H7 (cell line): ENCODE measurements at places on chromosomes 16 and 17.

DNA sequence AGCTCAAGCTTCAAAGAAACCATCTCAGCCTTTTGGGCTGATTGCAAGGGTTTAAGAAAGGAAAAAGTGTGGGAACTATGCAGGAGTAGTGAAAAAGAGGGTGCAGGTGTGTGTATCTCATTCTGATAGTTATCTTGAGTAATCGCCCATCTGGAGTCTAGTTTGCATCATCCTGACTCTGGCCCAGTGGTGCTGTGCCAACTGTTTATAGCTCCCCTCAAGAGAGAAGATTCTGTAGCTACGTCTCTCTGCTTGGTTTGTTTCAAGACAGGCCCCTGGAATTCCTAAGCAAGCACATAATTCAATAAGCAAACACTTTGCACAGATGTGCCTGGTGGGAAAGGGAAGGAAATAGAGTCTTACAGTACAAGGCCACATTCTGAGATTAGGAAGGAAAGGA is 144.4 kb downstream of the HAPSTR1 start:
- DNase-seq = no peak

DNA sequence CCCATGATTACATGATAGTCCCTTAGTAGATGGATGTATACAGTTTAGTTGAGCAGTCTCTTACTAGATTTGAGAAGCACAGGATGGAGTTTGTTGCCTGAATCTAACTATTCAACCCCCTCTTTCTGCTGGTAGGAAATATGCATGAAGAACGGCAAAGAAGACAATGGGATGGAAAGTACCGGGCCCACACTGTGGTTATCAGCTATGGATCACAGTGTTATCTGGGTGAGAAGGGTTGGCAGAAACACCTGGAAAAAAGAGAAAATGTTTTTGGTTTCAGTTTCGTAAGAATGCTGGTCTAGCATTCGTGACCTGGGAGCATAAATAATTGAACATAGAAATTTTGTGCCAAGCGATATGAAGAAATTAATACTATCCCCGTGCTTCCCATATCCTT is 53.1 kb downstream of the ANKFN1 start:
- no peak for DNase-seq

GRCh38 chr16:30867747-30868146 is 26.1 kb downstream of the BCL7C start:
- DNase-seq = peak; percentile 37

GRCh38 chr16:56318827-56319140 is 106.6 kb downstream of the AMFR start:
- no peak for DNase-seq

DNA sequence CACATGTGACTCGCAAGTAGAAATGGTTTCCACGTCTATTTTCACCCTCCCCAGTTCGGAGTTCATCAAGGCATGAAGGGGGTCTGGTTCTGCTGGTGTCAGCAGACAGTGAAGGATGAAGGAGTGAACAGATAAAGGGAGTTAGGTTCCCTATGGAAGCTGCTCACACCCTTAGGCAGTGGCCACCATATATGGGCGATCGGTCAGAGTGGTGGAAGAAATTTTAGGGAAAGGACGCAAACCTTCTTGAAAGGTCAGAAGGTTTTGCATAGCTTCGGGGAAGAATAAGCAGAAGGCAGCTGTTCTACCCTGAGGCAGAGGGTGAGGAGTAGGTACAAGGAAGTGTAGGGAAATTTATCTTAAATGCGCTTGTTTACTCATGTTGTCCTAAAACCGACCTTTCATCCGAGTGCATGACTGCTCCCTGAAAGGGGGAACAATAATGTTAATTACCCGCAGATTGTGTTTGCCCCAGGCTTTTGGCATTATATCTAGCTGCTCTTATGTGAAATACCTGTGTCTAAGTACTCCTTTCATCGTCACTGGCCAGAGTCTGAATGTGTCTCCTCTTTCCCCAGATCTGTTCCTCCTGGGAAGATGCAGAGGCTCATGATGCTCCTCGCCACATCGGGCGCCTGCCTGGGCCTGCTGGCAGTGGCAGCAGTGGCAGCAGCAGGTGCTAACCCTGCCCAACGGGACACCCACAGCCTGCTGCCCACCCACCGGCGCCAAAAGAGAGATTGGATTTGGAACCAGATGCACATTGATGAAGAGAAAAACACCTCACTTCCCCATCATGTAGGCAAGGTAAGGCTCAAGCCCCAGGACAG is 12.5 kb downstream of the CDH5 start:
- no peak for DNase-seq

DNA sequence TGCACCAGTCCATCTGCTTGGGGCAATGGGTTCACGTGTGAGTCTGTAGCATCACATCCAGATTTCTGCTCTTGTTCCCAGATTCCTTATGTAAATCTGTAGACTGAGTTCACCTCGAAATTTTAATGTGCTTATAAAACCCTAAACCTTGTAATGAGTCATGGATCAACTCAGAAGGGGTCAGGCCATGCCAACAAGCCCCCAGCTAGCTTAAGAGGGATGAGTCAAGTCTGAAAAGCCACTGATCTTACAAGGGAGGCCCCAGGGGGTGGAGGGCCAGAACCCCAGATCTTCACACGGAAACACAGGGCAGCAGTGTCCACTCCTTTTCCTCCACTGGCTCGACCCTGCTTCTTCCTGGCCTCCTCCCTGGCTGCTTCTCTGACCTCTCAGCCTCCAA is 399.1 kb upstream of the CDH5 start:
- no peak for DNase-seq

GRCh38 chr17:73061161-73061560 is 31.3 kb downstream of the SLC39A11 start:
- DNase-seq = no peak

- no peak for DNase-seq
Observed at GRCh38 chr17:75287221-75287620, 2.0 kb downstream of the SLC25A19 start.

- no peak for DNase-seq
Observed at GRCh38 chr16:50688083-50688482, 5.3 kb upstream of the NOD2 start.

- DNase-seq = no peak
Observed at GRCh38 chr16:51146256-51146924, 4.7 kb downstream of the SALL1 start.

- DNase-seq = no peak
Observed at GRCh38 chr17:45016823-45017222, 34.6 kb downstream of the DCAKD start.

GRCh38 chr16:35506018-35506897 is 2046.8 kb downstream of the TP53TG3F start:
- DNase-seq = no peak

GRCh38 chr17:13593757-13594156 is 8.0 kb downstream of the HS3ST3A1 start:
- no peak for DNase-seq

DNA sequence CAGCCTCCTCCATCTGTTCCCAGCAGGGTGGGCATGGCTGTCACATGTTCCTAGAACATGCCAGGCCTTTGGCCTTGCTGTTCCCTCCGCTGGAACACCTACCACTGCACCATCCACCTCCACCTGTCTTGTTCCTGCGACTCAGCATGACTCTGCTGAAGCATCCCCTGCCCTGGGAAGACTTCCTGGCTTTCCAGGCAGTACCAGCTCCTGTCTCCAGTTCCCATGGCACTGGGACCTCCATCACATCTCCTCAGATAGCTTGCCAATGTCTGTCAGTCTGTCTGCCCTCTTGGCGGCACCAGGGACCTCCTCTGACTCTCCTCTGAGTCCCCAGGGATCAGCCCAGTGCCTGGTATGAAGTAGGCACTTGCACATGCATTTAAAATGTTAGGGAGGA is 15.7 kb downstream of the PDP2 start:
- no peak for DNase-seq

DNA sequence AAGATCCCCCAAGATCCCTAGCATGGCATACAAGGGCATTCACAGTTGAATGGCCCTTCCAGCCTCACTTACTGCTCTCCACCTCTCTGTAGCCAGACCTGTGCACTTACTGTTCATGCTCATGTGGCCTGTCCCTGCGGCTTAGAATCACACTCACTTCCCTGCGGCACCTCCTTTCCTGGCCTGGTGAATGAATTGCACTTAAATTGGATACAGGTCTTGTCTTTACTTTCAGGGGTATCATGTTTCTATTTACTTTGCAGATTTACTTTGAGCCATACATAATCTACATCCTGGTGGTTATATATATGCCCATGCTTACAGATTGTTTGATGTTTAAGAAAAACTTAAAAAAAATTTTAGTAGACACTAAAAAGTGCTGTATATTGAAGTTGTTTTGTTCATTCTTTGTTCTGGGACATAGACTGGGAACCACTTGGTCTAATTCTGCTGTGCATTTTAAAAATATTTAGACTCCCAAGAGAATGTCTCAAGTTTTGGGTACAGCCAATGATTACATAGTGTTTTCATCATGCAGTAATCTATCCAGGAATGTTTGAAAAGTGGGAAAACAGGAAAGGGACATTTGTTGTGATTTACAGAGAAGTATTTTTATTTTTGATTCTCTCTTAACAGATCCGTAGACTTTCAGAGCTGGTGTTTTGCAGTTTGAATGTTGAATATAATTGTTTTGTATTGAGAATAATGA is 63.9 kb downstream of the NUP88 start:
- no peak for DNase-seq

GRCh38 chr16:15879255-15879811 is 9.1 kb downstream of the CEP20 start:
- no peak for DNase-seq

- DNase-seq = no peak
Observed at GRCh38 chr16:65178151-65178550, 56.3 kb upstream of the CDH11 start.

- DNase-seq = no peak
Observed at GRCh38 chr16:67927131-67927941, 4.3 kb downstream of the CTRL start.

DNA sequence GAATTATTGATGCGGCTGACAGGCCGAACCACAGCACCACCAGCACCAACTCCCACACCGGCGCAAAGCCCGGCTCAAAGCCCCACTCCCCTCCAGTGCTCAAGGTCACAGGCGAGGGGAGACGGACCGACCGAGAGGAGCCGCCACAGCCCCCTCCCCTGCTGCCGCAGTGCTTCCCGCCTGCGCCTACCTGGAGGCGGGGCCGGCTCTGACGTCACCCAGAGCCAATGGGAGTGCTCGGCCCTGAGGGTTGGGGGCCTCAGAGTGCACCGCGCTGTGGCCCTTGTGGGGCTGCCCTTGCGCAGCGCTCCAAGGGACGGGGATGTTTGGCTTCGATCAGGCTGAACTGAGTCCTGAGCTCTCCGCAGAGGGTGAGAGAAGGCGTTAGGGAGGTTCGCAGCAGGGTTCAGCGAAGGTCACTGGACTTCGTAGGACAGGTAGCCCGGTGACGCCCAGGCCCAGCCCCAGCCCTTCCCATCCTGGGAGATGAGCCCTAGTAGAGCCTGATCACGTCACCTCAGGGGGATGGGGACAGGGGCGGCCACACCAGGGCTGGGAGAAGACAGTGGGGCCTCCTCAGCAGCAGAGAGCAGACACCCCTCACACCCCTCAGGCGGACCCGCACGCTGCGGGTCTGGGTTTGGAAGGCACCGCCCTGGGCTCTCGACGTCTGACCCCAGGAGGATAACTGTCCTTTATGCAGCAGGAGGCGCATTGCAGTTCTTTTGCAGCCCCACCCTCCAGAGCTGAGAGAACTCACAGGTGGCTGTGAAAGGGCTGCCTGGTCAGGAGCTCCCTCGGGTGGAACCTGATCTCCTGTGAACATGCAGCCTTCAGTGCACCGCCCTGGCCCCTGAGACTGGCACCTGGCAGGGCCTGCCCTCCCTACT is 1.5 kb downstream of the NDRG4 start:
- peak; percentile 98 for DNase-seq

DNA sequence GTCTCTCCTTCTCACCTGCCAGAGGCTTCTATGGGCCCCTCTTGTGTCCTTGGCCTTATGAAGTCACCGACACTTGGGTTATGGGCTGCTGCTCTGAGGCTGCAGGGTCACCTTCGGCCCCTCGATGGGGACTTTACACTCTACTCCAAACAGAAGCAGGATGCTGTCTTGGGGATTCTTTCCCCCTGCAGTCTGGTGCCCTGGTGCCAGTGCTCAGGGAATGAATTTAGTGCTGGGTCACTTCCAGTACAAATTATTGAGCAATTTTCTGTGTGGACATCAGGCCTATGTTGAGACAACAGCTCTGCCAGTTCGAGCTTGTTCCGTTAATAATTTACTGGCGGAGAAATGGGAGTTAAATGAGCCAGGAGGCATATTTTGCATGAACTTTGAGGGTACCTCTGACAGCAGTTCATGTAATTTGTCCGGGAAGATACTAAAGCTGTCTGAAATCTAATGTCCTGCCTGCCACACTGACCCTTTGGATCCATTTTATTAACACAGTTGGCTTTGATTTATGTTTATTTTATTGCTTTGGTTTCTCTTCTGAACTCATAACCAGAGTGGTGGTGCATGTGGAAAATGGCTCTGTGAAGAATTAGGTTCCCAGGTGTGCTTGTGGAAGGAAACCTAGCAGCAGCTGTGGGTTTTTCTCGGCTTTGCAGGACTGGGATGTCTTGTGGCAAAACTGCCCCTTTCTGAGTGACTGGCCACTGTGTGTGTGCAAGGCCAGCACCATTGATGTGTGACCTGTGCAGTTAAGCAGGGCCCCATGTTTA is 34.1 kb upstream of the DHX8 start:
- DNase-seq = no peak

GRCh38 chr16:5916711-5917191 is 819.2 kb upstream of the EEF2KMT start:
- peak; percentile 56 for DNase-seq

GRCh38 chr17:48026502-48027321 is 10.9 kb downstream of the COPZ2 start:
- peak; percentile 92 for DNase-seq

DNA sequence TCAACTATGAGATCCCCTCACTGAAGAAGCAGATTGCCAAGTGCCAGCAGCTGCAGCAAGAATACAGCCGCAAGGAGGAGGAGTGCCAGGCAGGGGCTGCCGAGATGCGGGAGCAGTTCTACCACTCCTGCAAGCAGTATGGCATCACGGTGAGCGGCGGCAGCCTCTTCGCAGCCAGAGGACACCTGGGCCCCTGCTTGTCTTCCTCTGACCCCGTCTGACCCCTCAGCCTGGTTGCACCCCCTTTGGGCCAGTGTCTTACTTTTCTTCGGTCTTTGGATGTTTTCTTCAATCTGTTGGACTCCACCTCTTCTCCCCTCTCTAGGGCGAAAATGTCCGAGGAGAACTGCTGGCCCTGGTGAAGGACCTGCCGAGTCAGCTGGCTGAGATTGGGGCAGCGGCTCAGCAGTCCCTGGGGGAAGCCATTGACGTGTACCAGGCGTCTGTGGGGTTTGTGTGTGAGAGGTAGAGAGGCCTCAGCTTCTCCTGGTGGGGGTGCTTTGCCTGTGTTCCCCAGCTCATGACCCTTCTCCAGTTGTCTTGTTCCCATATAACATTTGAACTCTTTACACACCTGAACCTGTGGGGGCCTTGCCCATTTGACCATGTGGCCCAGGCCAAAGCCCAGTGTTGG is 4.4 kb downstream of the CDK5RAP3 start:
- peak; percentile 70 for DNase-seq

- no peak for DNase-seq
Observed at GRCh38 chr17:40598619-40599467, 33.6 kb upstream of the CCR7 start.

DNA sequence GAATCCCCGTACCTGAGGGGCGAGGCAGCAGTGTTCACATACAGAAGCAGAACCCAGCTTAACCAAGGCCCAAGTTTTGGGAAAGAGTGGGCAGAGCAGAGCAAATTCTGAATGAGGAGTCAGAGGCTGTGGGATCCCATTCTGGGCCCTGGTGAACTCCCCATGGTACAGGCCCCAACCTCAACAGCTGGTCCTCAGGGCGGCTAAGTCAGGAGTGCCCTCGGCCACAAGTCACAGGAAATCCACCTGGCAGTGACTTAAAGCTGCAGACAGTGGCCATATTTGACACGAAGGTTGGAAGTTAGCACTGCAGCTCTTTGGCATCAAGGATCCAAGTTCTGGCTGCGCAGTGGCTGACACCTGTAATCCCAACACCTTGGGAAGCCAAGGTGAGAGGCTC is 237.1 kb downstream of the PARN start:
- DNase-seq = no peak
